ENCODE measurements at places on chromosomes 7 and 10. TPM values are rescaled to one million over a fixed set of nuclear protein-coding genes. Genes with fewer than 3 reads are reported as not detected.

MRLN gene
- total RNA-seq, result 5.7 TPM

OR13A1 gene
- 0.85 TPM for total RNA-seq

LBX1 gene
- total RNA-seq, result not detected

OR9A2 gene
- 1.1 TPM for total RNA-seq

DNA sequence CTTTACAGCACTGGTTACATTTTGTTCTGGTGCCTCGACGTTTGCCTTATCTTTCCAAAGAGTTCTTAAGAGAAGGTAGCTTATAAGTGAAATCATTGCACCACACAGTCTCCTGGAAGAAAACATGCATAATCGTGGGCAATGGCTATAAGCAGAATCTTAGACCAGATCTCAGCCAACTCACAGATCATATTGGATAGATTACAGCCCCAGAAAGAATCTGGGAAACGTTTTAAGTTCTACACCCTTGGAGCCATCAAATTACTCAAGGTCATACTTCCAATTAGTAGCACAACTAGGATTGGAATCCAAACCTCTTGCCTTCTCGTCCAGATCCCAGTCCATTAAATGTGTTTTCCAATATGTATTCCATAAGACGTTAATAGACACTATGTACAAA is 8.8 kb upstream of the PDCD4 start:
- no peak for DNase-seq

DNA sequence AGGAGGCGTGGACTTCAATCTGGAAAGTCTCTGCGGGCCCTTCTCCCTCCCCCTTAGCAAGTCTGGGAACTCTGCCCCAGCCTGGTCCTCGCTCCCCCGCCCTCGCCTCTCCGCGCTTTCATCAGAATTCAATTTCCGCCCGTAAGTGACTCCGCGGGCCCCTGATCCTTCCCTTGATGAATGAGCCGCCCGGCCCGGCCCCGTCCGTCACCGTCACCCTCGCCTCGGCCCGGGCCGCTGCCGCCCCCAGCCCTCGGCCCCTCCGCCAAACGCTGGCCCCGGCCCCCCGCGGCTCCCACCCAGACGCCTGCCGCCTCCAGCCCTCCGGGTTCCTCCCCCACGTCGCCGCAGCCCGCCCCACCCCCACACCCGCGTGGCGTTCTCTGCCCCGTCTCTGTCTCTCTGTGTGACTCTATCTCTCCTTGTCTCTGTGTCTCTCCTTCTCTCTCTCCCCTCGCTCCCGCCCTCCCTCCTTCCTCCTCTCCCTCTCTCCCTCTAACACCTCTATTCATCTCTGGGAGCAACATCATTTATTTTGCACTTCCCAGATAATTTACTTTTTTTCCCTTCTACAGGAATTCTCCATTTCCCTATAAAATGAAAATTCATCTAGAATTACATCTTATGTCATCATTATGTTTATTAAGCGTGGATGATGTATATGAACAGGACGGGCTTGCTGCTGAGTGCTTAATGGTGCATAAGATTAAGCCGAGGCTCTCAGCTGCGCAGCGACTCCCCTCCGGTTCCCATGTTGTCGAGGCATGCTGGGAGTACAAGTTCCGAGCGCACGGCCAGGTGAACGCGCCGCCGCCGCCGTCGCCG is 91.2 kb upstream of the PAX2 start:
- DNase-seq, result peak; percentile 35

GRCh38 chr7:27966219-27966780 is 214.3 kb downstream of the JAZF1 start:
- no peak for DNase-seq

- no peak for DNase-seq
Observed at GRCh38 chr10:128316925-128317324, 190.7 kb upstream of the MKI67 start.

DNA sequence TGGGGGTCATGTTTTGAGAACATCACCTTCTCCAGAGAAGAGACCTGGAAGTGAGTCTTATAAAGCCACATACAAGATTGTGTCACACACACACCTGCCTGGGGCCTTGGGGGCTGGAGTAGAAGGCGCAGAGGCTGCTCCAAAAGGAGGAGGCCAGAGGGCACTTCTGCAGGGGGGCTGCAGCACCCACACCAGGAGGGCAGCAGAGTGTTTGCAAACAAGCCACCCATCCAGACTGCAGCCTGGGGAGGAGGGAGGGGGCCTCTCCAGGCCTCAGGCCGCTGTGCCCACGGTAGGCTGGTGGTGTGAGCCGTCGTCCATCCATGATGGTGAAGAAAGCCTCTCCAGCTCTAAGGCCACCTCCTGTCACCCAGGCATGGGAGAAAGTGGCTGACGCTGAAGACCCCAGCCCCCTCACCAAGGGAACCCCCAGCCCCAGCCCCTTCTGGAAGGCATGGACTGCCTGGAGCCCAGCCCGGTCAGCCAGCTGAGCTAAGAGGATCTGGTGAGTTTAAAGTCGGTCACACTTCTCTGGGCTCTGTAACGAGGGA is 77.5 kb downstream of the FOXL3 start:
- no peak for DNase-seq

GRCh38 chr10:125417605-125418004 is 257.2 kb upstream of the CTBP2 start:
- DNase-seq, result no peak

DNA sequence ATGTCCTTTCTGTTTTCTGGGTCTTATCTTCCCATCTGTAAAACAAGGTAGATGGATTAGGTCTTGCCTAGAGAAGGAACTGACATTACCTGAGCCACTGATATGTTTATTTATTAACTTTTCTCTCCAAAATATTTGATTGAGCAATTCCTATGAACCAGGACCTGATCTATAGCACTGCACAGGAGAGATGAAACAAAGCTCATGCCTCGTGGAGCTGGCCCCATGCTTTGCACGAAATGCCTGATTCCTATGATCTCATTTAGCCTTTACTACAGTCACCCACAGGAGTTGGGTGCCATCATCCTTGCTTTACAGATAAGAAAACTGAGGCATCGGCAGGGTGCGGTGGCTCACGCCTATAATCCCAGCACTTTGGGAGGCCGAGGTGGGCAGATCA is 48.2 kb upstream of the ZMIZ1 start:
- DNase-seq, result no peak

DNA sequence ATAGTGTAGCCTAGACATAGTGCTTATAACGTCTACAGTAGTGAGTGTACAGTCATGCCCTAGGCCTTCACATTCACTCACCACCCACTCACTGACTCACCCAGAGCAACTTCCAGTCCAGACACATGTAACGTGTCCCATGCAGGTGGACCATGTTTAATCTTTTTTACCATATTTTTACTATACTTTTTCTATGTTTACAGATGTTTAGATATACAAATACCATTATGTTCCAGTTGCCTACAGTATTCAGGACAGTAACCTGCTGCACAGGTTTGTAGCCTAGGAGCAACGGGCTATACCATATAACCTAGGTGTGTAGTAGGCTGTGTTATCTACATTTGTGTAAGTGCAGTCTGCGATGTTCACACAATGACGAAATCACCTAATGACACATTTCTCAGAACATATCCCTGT is 11.0 kb downstream of the MPP7 start:
- no peak for DNase-seq

- DNase-seq, result no peak
Observed at GRCh38 chr10:9075420-9075819, 1020.9 kb downstream of the GATA3 start.

GRCh38 chr7:41277561-41277960 is 425.3 kb downstream of the INHBA start:
- no peak for DNase-seq

DNA sequence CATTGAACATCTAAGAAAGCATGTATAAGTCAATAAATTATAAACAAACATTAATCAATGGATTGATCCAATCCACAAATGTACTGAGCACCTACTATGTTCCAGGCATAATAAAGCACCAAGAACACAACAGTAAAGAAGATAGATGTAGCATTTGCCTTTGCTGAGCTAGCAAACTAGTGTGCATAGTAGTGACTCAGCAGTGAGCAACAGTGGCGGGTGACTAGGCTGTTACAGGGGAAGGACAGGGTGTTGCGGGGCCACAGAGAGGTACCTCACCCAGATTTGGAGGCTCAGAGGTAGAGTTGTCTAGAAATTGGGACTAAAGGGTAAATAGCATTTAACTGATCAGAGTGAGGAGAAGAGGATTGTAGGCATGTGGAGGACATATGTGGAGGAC is 83.6 kb downstream of the NXPH1 start:
- DNase-seq, result no peak

GRCh38 chr10:59709395-59710125 is at the start of gene SLC16A9:
Gene SLC16A9 (minus strand): TSS chr10:59709850. CDS start chr10:59684291, 25,559 bp downstream.
- peak; percentile 53 for DNase-seq

DNA sequence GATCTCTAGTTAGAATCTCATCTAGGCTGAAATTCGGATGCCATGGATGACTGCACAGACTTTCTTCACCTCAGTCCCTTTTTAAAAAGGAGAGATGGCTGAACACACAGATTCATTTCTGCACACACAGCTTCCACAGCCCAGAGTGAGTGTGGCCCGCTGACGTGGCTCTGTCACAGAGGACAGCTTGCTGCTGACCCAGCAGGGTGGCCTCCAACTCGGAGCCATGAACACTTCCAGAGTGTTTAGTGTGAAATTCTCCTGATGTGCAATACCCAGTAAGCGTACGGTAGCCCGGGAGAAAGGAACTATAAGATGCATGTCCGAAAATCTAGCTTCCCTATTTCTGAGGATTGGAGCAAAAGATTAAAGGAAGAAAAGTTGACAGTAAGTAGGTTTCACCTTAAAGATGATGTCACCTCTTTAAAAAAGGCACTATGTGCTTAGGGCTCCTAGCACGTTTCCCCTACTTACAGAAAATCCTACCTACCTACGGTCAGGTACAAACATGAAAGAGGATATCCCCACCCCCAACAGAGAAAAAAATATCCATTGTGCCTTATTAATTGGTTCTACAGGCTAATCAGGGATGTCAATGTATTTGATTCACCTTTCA is 162.2 kb downstream of the RAPGEF5 start:
- DNase-seq, result no peak

DNA sequence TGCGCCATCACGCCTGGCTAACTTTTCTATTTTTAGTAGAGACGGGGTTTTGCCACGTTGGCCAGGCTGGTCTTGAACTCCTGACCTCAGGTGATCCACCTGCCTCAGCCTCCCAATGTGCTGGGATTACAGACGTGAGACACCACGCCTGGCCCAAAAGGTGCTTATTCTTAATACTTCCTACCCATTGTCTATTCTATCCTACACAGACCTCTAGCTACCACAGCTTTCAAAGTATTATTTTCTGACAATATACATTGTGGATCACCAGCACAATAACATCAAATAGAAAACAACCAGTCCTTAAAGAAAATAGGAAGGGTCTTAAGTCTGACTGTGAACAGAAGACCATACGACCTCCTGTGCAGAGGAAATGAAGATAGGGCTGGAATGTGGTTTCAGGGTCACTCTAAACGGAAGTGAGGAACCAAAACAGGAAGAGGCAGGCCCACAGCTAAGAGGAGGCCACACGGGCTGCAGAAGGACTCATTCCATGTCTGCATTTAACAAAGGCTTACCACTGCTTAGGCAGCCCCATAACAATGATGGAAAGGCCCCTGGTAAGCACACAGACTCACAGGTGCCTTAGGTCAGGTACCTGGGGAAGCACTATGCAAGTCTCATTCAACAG is 115.2 kb downstream of the ZFAND4 start:
- no peak for DNase-seq

DNA sequence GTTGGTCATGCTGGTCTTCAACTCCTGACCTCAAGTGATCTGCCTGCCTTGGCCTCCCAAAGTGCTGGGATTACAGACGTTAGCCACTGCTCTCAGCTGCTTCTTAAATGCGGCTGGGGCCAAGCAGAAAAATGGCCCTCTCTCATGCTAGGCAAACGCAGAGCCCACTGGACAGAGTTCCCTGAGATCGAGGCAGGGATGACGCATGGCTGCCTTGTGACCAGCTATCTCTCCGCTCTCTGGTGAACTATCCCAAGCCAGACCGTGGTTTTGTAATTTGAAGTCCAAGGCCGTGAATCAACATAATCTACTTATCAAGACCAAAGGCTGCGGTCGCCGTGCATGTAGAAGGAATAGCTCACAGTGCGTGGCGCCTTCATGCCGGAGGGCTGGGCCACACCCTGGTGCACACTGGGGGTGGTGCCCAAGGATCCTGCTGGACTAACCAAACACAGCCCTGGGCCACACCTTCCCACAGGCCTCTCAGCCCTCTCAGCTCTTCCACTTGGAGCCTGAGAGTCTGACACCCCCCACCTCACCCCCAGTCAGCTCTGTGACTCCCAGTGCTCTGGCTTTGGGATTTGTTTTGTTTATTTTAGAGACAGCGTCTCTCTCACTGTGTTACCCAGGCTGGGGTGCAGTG is 88.1 kb upstream of the CUX1 start:
- DNase-seq, result no peak

- no peak for DNase-seq
Observed at GRCh38 chr7:30244340-30244739, 40.1 kb upstream of the ZNRF2 start.

DNA sequence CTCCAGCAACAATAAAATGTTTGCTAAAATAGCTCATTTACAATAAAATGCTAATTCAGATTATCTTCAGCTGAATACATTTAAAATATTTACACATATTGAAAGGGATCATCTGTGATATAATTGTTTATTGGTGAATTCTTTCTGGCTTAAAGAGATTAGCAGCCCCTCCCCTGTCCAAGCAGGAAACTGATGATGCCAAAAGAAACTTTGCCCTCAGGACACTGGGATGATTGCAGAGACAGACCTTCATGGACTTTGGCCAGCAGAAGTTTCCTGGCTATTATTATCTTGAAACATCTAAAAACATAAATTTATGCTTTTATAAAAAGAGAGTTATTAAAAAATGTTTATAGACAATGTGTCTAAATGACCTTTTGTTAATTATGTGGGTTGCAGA is 764.9 kb upstream of the MBL2 start:
- no peak for DNase-seq

GRCh38 chr10:77430530-77430929 is 207.1 kb downstream of the KCNMA1 start:
- DNase-seq, result no peak

All from urinary bladder (tissue), 4 donors.